A172 (cell line): ENCODE measurements at places on chromosomes 16 and 17. TPM values are rescaled to one million over a fixed set of nuclear protein-coding genes. Genes with fewer than 3 reads are reported as not detected.

GRCh38 chr17:56823848-56824247 lies 9.9 kb downstream of the C17orf67 start:
- DNase-seq, result no peak

GRCh38 chr17:73625006-73625405 lies 19.2 kb downstream of the SDK2 start:
- DNase-seq, result no peak

GRCh38 chr17:74857191-74857590 lies 2.5 kb downstream of the GRIN2C start:
- DNase-seq, result no peak

- no peak for DNase-seq
Measured at GRCh38 chr17:74528491-74529199, 2.6 kb downstream of the CD300LB start.

DNA sequence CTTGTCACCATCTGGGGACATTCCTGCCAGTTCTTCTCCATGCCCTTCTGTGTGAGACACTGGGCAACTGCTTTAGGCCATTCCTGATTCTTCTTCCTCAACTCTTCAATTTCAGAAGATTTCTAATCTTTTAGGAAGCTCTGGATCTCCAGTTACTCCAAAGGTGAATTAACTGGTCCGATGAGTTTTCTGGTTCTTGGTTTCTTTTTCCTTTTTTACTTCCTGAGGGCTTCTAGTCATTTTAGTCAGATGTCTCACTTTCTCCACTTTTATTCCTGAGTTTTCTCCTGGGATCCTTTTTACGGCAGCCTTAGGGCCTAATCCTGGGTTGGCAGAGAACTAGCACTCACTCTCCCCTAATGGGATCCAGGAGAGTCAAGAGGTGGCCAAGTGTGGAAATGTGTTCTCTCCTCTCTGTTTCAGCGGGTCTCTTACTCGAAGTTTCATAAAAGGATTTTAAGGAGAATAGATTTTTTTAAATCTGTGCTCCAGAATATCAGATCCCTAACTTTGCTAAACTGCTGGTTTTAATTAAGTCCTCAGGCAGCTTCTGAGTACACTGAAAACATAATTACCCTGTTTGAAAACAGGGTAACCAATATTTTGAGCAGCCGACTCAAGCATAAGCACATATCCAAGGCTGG lies 107.6 kb downstream of the RMI2 start:
- DNase-seq, result no peak

- DNase-seq, result no peak
Measured at GRCh38 chr16:1791256-1791942, 2.1 kb downstream of the IGFALS start.

GRCh38 chr17:73068322-73069153 lies 23.9 kb downstream of the SLC39A11 start:
- no peak for DNase-seq

DNA sequence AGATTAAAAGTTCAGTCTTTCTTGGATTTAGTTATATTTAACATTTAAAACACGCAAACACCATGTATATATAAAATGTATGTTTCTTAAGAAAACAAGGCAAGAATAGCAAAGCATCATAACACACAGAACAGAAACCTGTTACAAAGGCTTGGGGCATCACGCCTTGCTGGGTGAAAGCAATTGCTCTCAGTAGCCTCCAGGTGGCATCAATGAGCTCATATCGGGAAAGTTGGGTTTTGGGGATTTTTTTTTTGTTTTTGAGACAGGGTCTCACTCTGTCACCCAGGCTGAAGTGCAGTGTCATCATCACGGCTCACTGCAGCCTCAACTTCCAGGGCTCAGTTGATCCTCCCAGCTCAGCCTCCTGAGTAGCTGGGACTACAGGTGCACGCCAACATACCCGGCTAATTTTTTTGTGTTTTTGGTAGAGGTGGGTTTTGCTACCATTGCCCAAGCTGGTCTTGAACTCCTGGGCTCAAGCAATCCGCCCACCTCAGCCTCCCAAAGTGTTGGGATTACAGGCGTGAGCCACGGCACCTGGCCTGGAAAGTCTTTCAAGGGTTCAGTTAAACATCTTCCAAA lies 56.9 kb downstream of the CYB5D2 start:
- peak; percentile 40 for DNase-seq

- DNase-seq, result peak; percentile 31
Measured at GRCh38 chr17:4304417-4305027, 40.7 kb upstream of the ANKFY1 start.

DNA sequence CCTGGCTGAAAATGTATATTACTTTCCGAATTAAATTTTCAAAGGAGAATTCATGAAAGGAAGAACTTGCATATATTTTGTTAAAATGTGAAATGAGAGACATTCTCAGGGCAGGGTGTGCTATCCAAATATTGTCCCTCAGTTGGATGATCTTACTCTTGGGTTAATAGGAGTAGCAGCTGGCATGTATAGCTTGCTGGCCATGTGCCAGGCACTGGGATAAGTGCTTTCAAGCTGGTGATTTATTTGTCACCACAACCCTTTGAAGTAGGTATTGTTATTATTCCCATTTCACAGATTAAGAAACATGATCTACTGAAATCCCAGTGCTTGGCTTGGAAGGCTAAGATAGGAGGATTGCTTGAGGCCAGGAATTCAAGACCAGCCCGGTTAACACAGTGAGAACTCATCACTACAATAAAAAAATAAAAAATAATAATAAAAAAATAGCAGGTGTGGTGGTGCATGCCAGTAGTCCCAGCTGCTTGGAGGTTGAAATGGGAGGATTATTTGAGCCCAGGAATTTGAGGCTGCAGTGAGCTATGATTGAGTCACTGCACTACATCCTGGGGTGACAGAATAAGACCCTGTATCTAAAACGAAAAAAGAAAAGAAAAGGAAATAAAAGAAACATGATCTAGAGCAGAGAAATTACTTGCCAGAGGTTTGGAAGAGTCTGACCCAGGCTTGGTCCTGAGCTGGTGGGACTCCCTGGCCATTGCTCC lies 11.6 kb upstream of the MPHOSPH6 start:
- no peak for DNase-seq

DNA sequence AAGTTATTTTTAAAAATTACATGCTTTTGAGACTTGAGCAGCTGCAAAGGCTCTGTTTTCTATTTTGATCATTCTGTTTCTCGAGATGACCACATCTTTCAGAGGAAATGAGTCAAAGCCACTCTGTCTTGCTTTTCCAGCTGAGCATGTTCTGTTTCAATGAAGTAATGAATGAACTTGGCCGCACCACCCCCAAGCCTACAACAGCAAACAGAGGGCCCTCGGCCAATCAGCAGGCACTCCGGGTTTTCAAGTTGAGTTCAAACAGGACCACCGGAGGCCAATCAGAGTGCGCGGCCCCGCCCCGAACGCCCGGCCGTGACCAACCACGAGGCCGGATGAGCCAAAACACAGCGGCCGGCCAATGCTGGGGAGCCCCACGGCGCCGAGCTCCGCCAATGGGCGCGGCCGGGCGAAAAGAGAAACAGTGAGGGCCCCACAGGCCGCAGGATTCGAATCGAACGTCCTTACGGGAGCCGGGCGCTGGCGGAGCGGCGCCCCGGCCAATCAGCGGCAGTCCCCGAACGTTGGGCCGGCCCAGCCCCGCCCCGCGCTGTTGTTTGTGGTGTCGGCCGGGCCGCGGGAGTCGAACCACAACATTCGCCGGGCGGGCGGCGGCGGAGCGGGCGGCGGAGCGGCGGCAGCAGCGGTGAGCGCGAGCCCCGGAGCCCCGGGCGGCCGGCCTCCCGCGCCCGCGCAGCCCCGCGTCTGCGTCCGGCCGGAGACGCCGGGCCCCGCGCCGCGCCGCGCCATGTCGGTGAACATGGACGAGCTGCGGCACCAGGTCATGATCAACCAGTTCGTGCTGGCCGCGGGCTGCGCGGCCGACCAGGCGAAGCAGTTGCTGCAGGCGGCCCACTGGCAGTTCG lies at the start of gene UBALD2:
TSS of gene UBALD2 (plus strand) at position 594 of the 869 bp plus-strand sequence. CDS start at position 752, 158 bp downstream.
- DNase-seq, result peak; percentile 99

Gene KRTAP4-5
- total RNA-seq, result not detected in 2 replicates

Gene DEXI
- 65.9 and 66.5 TPM in 2 replicates for total RNA-seq

Gene DHRS7C
- total RNA-seq, result not detected in 2 replicates

Gene PTGES3L
- total RNA-seq, result 0.41 and 0.43 TPM in 2 replicates

Gene MYH2
- 0.12 and 0.17 TPM in 2 replicates for total RNA-seq
